Natural killer cell treated with Interleukin-12 subunit alpha and Interleukin-12 subunit beta and Interleukin-15 and Interleukin-18, amount 100 ng/mL, for 72 hours (primary cell): ENCODE measurements at places on chromosomes 4 and X.

DNA sequence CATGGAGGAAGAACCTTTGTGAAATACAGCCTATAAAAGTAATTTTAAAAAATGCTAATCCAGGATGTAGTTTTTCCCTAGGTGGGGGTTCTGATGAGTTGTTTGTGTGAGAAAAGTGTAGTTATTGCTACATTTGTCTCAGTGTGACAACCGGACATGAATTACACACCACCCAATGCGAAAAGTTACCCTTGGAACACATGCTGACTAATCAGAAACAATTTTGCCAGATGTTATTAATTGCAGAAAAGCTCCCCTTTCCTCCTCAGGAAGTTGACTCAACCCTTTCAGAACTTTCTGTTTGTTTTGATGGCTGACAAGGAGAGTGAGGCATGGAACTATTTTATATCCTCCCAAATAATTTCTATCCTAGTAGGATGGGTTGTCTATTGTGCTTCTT lies 38.1 kb upstream of the EDA2R start:
- H3K36me3 ChIP-seq: no peaks in the 10 kb centered on the region
- no peak overlapping the region for H3K27ac ChIP-seq
- peaks cover 15% of the 10 kb centered on the region for H3K27me3 ChIP-seq
- DNase-seq: no peak

DNA sequence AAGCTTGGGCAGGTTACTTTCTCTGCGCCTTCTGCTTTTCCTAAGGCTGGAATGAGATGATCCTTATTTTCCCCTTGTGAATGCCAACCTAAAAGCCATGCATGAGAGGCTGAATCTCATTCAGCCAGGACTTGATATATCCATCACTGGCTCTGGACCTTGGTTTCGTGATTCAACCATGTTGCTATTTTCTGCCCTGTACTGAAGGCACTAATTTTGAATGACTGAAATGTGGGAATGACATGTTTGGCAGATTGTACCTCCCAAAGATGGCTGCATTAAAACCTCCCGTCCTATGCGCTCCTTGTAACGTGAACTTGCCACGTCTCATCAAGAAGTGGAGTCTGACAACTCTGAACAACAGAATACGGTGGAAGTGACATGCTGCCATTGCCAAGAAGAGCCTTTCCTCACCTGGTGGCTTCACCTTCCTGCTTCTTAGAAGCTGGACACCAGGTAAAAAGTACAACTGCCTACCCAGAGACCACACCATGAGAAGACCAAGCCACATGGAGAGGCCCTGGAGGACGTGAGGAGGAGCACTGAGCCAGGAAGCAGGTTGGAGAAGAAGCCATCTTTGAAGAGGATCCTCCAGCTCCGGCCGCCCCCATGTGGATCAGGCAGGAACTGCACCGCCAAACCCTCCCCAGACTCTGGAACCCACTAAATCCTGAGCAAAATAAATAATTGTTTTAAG lies 174.5 kb downstream of the NSUN7 start:
- no peak overlapping the region for H3K27ac ChIP-seq
- H3K36me3 ChIP-seq: no peaks in the 10 kb centered on the region
- H3K4me1 ChIP-seq: peaks cover 5% of the 10 kb centered on the region
- peak; percentile 80 for DNase-seq
- H3K27me3 ChIP-seq: peaks cover 24% of the 10 kb centered on the region

DNA sequence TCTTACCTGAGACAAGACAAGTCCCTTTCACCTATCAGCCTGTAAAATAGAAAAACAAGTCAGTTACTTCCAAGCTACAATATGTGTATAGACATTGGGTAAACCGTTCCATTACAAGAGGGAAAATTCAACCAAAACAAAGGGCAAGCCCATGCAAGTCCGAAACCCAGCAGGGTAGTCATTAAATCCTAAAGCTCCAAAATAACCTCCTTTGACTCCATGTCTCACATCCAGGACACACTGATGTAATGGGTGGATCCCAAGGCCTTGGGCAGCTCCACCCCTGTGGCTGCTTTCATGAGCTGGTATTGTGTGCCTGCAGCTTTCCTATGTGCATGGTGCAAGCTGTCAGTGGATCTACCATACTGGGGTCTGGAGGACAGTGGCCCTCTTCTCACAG lies 14.7 kb upstream of the FAM47B start:
- H3K27ac ChIP-seq: no peak overlapping the region
- no peaks in the 10 kb centered on the region for H3K4me1 ChIP-seq
- no peaks in the 10 kb centered on the region for H3K27me3 ChIP-seq
- H3K36me3 ChIP-seq: no peaks in the 10 kb centered on the region

GRCh38 chr4:152763796-152764195 lies 15.7 kb downstream of the TIGD4 start:
- no peak overlapping the region for H3K4me3 ChIP-seq
- no peak overlapping the region for H3K27ac ChIP-seq
- DNase-seq: no peak
- no peaks in the 10 kb centered on the region for H3K4me1 ChIP-seq

GRCh38 chrX:33989936-33990335 lies 142.2 kb downstream of the FAM47A start:
- H3K36me3 ChIP-seq: no peaks in the 10 kb centered on the region
- H3K27me3 ChIP-seq: no peaks in the 10 kb centered on the region
- no peaks in the 10 kb centered on the region for H3K4me1 ChIP-seq

- H3K27ac ChIP-seq: no peak overlapping the region
- DNase-seq: no peak
- H3K27me3 ChIP-seq: no peaks in the 10 kb centered on the region
- H3K4me3 ChIP-seq: no peak overlapping the region
These were observed 201.7 kb upstream of the AFF2 start for GRCh38 chrX:148298737-148299136.

- no peak overlapping the region for H3K27ac ChIP-seq
- peaks cover 16% of the 10 kb centered on the region for H3K27me3 ChIP-seq
- H3K4me3 ChIP-seq: no peak overlapping the region
- H3K4me1 ChIP-seq: no peaks in the 10 kb centered on the region
- DNase-seq: no peak
These were observed 35.2 kb downstream of the ARSF start for GRCh38 chrX:3076416-3076991.

GRCh38 chrX:12308420-12308819 lies 170.1 kb downstream of the FRMPD4 start:
- H3K36me3 ChIP-seq: no peaks in the 10 kb centered on the region
- no peak for DNase-seq
- no peak overlapping the region for H3K4me3 ChIP-seq

DNA sequence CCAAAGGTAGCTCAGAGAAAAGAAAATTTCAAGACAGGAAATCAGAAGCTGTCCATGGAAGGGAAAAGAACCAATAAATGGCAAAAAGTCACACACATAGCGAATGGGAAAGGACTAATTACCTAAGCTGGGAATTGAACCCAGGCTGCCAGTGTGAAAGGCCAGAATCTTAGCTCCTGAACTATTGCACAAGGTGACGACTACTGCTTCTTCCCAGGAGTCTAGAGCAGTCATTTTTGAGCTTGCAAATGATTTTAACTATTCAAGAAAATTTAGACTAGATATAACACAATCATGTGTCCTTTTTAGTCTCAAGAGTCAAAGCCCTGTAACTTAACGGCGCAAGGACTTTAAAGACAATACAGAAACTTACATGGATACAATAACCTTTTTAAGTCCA lies 34.1 kb upstream of the ZNF81 start:
- H3K27me3 ChIP-seq: peaks cover 7% of the 10 kb centered on the region
- H3K4me3 ChIP-seq: no peak overlapping the region
- DNase-seq: no peak
- no peaks in the 10 kb centered on the region for H3K36me3 ChIP-seq

DNA sequence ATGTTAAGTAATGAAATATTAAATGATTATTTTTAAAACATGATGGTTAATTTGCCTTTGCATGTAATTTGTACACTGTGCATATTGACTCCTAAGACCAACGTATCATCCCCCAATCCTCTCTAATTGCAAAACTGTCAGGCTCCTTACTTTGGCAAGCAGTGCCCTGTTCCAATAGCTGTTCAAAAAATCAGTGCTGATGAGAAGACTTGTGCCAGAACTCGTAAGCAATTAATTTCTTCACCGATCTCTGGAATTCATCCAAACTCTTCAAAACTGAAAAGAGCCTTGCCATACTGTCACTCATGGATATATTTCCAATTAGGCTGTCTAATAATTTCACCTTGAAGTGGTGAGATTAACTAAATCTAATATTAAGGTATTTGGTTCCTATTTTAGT lies 493.9 kb upstream of the NDST4 start:
- DNase-seq: no peak
- no peaks in the 10 kb centered on the region for H3K36me3 ChIP-seq
- no peak overlapping the region for H3K27ac ChIP-seq
- no peak overlapping the region for H3K4me3 ChIP-seq
- H3K27me3 ChIP-seq: no peaks in the 10 kb centered on the region

DNA sequence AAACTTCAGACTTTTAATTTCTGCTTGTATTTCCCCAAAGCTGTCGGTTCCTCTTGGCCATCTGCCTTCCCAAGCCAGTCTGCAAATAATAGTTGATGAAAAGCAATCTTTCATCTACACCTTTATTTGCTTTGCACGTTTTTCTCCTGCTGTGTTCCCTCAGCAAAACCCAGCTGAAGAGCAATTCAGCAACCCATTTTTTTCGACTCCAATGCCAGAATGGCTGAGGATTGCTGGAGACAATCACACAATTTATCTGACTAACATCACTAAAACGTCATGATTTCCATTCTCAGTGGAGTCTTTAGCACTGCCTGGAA lies 94.3 kb downstream of the GPRIN3 start:
- DNase-seq: no peak
- H3K4me1 ChIP-seq: no peaks in the 10 kb centered on the region
- H3K36me3 ChIP-seq: peaks cover 2% of the 10 kb centered on the region
- H3K4me3 ChIP-seq: no peak overlapping the region

- H3K27me3 ChIP-seq: peaks cover 31% of the 10 kb centered on the region
- no peaks in the 10 kb centered on the region for H3K36me3 ChIP-seq
- peak overlapping the region; percentile 53 for H3K27ac ChIP-seq
- peaks cover 17% of the 10 kb centered on the region for H3K4me1 ChIP-seq
- peak; percentile 71 for DNase-seq
These were observed 17.9 kb upstream of the NSUN7 start for GRCh38 chr4:40731792-40732245.

DNA sequence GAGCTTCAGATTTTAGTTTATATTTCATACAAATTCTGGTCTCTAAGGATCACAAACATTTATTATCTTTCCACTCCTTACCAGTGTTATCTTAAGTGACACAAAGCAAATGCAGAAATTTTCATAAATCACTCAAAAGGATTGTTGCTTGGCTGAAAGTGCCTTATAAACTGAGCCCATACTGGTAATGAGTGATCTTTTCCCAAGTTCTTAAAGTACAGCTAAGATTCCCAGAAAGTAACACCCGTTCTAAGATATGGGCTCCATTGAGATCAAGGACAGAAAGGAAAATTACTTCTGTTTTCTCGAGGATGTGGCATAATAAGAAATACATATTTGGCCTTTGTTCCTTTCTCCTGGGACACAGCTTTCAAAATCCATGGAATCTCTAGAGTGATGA lies 313.7 kb downstream of the ARHGAP24 start:
- no peak for DNase-seq
- H3K4me1 ChIP-seq: no peaks in the 10 kb centered on the region
- H3K27ac ChIP-seq: no peak overlapping the region
- H3K36me3 ChIP-seq: no peaks in the 10 kb centered on the region
- no peaks in the 10 kb centered on the region for H3K27me3 ChIP-seq

DNA sequence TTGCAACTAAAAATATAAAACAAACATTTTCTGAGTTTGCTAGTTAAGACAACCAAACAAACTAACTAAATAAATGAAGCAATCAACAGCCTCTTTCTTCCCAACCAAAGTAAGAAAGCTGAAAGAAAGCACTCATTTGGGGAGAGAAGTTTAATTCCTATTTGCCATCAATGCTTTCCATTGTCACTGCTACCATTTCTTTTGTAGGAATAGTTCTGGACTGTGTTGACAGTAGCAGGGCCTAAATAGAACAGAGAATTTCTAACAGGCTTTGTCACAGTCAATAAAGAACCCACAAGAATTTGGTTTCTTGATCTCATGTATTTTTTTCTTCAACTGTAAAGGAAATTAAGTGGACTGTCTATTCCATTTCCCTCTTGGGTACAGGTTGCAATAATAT lies 1886.4 kb upstream of the TENM3 start:
- no peaks in the 10 kb centered on the region for H3K4me1 ChIP-seq
- no peaks in the 10 kb centered on the region for H3K27me3 ChIP-seq
- H3K4me3 ChIP-seq: no peak overlapping the region
- no peak for DNase-seq
- H3K27ac ChIP-seq: no peak overlapping the region
- peaks cover 8% of the 10 kb centered on the region for H3K36me3 ChIP-seq

DNA sequence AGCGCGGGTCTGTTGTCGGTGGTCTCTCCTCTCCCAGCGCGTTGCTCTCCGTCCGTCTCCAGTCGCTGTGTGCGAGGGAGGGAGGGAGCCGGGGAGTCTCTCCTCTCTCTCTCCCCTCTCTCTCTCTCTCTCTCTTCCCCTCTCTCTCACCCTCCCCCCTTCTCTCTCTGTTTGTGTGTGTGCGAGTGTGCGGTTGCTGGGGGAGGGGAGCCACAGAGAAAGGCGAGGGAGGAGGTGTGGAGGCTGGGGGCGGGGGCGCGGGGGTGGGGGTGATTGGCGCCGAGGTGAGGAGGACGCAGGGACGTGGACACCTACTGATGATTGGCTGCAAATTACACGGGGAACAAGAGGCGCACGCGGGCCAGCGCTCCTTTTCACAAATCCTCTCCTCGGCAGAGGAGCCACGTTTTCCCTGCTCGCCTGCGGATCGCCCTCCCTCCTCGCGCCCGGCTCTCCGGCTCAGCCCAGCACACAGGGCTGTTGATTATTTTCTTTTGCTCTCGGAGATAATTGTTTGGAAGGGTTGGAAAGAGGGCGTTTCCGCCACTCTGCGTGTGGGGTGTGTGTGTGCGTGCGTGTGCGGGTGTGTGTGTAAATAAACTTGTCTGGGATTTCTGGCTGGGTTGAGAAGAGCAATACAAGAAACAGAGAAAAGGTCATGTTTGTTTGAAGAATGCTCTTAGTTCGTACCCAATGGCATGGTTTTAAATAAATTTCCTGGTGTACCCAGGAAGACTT lies at the start of gene CXXC4:
CXXC4 (minus strand) TSS at position 73 of the 738 bp plus-strand sequence. CDS start 3,092 bp downstream, outside the sequence.
- no peaks in the 10 kb centered on the region for H3K36me3 ChIP-seq
- DNase-seq: no peak
- peaks cover 40% of the 10 kb centered on the region for H3K4me1 ChIP-seq
- peak within 1 kb of the TSS; percentile 3 for H3K27ac ChIP-seq

- DNase-seq: no peak
- H3K27ac ChIP-seq: no peak overlapping the region
- H3K4me3 ChIP-seq: no peak overlapping the region
- no peaks in the 10 kb centered on the region for H3K27me3 ChIP-seq
These were observed 760.6 kb upstream of the EPHA5 start for GRCh38 chr4:66430856-66431255.

DNA sequence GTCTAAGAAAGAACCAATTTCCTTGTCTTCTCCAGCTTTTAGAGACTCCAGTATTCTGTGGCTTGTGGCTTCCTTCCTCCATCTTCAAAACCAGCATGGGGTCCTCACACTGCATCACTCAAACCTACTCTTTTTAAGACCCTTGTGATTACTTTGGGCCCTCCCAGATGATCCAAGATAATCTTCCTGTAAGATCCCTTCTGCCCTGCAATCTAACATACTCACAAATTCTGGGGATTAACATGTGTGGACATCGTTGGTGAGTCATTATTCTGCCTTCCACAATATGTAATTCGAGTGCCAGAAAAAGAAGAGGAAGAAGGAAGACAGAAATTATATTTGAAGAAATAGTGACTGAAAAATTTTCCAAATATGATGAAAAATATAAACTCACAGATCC lies 47.9 kb downstream of the BEND4 start:
- peaks cover 4% of the 10 kb centered on the region for H3K36me3 ChIP-seq
- no peak overlapping the region for H3K4me3 ChIP-seq
- no peaks in the 10 kb centered on the region for H3K4me1 ChIP-seq
- no peak overlapping the region for H3K27ac ChIP-seq
